ENCODE measurements at places on chromosomes 12 and 14.

DNA sequence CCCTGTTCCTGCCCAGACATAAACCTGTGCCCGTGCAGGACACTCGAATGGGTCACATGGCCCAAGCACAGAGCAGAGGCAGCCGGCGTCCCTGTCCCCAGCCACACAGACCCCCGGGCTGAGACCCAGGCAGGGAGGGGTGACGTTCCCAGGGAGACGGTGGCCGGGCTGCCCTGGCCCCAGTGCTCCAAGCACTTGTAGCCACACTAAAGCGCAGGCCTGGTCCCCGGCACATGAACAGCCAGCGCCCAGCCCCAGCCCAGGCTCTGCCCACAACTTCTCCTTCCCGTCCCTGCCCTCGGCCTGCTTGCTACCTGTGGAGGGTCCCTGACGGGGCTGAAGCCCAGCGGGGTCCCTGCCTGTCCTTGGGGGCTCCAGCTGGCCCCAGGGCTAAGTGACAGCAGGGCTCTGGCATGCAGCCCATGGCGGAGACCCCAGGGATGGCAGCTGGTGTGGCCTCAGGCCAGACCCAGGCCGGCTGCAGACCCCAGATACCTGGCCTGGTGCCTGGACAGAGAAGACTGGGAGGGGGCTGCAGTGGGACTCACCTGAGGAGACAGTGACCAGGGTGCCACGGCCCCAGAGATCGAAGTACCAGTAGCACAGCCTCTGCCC lies 338.4 kb downstream of the TMEM121 start:
- DNase-seq = no peak

DNA sequence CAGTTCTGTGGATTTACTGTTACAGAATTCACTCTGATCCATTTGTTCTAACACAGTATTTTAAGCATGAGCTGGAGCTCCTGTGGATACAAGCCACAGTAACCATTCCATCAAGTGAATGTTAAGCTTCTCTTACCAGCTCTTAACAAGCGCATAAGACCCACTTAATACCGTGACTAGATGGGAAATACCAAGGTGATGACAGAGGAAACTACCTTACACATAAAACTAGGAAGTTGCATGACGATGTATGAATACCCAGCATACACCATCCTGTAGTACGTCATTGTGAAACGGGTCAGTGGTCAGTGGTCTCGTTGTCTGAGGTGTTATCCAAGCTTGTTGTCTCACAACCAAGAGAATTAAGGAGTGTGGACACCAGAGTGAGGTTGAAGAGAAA lies 2.0 kb upstream of the GALC start:
- DNase-seq = no peak

- DNase-seq = no peak
Observed at GRCh38 chr12:123076604-123077297, 74.1 kb downstream of the PITPNM2 start.

DNA sequence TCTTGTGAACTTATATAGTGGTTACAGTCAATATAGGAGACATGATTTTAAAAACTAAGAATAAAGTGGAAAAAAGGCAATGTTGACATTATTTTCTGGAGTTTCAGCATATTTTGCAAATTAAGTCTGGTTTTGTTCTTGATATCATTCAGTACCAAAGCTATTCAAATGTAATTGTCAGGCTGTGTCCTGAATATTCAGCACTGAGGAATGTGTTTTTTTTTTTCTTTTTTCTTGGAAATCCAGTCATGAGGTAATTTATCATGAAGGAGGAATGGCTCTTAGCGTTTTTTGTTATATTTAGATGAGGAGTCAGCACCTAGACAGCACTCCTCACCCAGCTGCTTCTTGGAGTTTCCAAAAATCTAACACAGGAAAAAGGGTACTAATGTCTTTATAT lies 225.5 kb downstream of the CCDC91 start:
- DNase-seq = peak; percentile 89

DNA sequence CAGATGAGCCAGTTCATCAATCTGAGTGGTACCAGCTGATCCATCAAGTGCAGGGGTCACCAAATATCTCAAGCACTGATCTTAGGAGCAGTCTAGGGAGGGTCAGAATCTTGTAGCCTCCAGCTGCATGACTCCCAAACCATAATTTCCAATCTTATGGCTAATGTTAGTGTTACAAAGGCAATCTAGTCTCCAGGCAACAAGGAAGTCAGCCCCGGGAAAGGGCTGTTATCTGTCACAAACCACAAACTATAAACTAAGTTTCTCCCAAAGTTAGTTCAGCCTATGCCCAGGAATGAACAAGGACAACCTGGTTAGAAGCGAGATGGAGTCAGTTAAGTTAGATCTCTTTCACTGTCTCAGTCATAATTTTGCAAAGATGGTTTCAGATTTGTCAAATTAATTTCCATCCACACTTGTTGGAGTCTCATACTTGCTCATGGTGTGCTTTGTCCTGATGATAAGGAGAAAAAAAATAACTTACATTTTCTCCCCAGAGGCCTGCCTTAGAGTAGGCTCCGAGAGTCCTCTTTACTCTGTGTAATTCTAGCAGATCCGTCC lies 3.9 kb upstream of the ABHD4 start:
- DNase-seq = no peak

GRCh38 chr14:102675396-102675795 lies 82.9 kb downstream of the RCOR1 start:
- no peak for DNase-seq

GRCh38 chr14:55373784-55374705 lies 37.6 kb downstream of the ATG14 start:
- peak; percentile 8 for DNase-seq
